Left hindlimb (tissue), 1 donor: ENCODE measurements at places on chromosomes 7 and 10.

GRCh38 chr7:49768835-49769234 is 4.6 kb upstream of the VWC2 start:
- no peak for DNase-seq

DNA sequence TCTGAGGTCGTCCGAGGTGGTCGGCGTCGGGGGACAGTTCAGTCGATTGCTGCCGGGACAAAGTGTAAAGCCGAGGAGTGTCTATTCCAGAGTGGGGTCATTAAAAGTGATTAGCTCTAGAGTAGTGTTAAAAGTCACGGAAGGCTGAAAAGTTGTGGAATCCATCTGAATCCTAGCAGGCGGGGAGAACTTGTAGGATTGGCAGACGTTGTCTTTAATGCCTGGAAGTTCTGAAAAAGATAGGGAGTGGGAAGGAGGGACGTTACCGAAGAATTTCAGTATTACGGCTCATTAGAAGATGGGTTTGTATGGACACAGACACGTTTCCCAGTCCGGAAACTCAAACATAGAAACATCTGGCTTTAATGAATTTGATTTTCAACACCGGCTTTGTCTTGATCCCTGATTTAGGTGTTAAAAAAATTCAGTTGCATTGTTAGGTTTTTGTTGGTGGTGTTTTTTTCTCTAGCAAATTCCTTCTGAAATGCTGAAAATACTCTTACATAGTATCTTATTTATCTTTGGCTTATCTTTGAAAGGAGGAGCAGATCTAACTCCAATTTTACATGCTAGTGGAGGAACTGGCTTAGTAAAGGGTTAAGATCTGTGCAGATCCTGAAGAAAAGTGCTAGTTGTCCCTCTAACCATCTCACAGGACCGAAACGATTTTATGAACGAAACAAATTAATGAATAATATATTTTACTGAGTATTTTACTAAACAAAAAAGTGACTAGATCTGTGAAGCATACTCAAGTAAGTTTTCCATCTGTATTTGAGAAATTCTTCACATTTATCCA is 900 bp downstream of the MKLN1 start:
- DNase-seq, result no peak

DNA sequence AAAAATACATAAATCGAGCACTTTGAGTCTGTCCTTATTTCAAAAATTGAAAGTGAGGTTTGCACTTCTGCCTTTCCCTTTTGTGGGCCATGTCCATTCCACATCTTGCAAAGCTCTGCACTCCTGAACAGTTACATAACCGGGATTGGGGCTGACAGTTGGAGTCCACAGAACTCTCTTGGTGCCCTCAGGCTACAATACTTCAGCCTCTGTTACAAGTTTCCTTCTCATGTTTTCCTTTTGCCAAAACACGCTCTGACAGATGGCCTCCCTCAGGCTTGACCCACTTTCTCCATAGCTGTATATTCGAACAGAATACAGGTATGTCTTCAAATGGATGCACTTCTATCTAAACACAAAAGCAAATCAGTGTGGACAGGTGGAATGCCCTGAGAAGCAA is 335.9 kb downstream of the WDR37 start:
- DNase-seq, result no peak

DNA sequence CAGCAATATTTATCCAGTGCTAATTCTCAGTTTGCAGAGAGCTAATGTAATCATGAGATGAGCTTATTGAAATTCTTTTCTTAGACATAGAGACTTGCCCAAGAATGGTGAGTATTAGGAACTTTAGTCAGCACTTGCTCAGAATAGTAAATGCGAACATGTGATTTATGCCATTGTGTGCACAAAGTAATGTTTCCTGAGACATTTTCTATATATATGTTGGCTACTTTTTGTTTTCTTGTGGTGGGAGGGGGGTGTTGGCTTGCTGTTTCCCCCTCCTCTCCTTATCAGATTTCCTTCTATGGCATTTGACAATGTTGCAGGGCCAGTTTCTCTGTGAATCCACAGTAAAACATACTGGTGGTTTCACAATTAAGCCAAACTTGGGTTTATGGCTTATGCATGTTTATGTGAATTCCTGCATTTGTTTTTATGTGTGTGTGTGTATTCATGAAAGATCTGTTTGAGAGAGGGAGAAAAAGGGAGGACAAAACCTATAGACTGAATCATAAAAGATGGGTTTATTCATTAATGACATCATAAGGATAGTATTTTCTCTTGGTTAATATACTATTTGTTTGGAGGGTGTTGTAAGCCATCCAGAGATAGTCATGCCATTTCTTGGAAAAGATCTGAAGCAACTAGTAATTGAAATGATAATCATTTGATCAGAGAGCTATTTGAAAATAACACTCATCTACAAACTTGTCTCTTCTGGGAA is 36.3 kb downstream of the ARID5B start:
- no peak for DNase-seq

GRCh38 chr7:82897500-82897899 is 265.2 kb downstream of the PCLO start:
- no peak for DNase-seq

DNA sequence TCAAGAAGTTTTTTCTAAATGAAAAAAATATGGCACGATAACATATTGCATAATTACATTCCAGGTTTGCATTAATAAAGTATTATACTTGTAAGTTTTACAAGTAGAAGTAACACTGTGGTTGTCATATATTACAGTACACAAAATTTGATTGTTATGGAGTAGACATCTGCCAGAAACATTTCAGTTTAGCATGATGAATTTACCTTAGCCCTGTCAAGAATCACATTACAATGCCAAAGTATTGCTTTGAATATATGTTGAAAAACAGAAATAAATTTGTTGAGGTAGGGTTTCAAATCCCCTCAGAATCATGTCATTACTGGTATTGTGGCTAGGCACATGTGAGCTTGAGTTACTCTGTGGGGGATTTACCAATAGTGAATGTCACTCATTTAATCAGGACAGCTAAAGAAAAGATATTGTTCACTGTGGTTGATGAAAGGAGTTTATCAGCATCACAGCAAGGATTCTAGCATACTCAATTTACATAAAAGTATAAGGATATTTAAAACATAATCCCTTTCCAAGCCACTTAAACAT is 112.1 kb downstream of the MDFIC start:
- no peak for DNase-seq
